ENCODE measurements at places on chromosomes 4 and X.
A peak's percentile ranks its signal among the peaks of the same experiment; 100 is the strongest.

GRCh38 chr4:153974452-153974851 is 185.6 kb upstream of the SFRP2 start:
- DNase-seq = no peak

DNA sequence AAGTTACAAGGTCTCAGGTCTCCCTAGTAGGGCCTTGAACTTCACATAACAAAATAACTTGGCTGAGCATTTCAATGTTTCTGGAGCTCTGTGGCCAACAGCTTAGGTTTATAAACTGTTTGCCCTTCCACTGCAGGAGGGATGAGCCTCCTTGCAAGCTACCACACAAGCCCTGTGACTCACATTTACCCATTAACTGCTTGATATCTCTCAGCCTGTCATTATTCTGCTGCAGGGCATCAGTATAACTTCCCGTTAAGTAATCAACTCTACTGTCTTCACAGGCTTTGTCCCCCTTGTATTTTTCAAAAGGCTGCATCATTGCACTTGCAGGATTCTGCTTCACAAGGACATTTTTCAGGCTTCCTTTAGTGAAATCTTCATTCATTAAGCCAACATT is 151.7 kb upstream of the CXCL13 start:
- no peak for DNase-seq

DNA sequence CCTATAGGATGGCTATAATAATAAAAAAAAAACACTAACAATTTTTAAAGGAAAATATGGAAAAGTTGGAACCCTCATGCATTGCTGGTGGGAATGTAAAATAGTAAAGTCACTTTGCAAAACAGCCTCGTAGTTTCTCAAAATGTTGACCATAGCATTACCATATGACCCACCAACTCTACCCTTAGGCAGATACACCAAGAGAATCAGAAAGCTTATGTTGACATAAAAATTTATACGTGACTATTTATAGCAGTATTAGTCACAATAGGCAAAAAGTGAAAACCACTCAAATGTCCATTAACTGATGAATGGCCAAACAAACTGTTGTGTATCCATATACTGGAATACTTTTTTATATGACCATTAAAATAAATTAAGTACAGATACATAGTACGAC is 19.8 kb upstream of the FAM241A start:
- DNase-seq = no peak

- no peak for DNase-seq
These were observed 62.5 kb downstream of the KIAA0232 start for GRCh38 chr4:6845027-6845426.

DNA sequence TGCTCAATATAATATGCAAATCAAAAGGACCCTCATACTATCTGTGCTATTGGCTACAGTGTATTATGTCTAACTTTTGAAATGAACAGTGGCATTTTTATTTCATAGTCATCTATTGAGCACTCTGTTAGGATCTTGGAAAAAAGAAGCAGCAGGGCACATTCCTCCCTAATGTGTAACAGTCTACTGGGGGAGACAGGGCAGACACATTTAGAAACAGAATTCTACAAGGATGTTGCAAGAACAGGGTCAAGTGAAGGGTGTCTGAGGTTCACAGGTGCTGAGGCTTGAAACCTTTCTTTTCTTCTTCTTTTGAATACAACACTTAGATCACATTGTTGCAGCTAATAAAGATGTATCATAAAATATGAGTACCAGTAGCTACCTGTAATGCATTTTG is 129.7 kb upstream of the SLC4A4 start:
- peak; percentile 52 for DNase-seq

GRCh38 chr4:18398661-18399060 is 377.1 kb upstream of the LCORL start:
- no peak for DNase-seq

GRCh38 chr4:55075823-55076716 is 49.3 kb downstream of the KDR start:
- DNase-seq = no peak

DNA sequence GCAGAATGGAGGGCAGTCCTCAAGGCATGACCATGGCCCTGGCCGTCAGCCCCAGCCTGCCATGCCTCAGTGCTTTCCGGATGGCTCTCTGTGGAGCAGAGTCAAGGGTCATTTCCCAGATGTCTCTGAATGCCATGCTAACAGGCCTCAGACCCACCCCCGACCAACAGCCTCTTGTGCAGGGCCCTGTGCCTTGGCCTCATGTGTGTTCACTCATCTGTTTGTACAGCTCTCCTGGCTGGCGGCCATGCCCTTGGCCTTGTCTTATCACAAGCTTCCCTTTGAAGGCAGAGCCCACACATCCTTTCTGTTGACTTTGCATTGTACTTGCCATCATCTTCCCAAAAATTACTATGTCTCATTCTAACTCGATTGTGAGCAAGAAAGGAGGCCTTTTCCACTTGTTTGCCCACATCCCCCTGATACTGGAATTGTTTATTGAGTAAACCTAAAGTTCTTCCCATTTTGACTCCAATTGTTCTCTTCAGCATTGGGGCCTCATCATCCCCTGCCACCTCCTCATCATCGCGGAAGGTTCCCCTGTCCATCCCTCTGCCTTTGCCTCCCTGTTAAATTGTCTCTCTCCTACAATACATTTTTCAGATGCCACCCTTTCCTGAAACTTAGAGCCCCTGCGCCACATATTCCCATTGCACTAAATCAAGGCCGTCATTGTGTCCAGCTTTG is 6.3 kb downstream of the CA5B start:
- DNase-seq = no peak

DNA sequence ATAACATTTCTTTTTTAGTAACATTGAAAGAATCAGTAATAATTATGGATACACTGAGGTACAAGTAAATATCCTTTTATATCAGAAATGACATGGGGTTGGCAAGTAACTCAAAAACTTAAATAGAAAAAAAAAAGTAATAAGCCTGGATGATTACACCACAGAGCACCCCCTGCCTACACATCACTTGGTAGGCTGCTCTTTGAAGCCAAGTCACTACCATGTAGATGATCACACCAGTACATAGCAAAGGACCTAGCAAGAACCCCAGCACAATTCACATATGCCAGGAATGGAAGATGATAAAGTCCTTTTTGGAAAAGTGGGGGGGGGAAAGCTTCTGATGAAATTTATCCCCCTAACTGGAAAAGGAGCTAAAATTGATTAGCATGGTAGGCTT is 56.9 kb downstream of the METTL14 start:
- DNase-seq = no peak

- DNase-seq = no peak
These were observed 47.3 kb downstream of the SETD7 start for GRCh38 chr4:139508581-139509237.

- no peak for DNase-seq
These were observed 444.7 kb upstream of the RPS6KA3 start for GRCh38 chrX:20711366-20711765.

DNA sequence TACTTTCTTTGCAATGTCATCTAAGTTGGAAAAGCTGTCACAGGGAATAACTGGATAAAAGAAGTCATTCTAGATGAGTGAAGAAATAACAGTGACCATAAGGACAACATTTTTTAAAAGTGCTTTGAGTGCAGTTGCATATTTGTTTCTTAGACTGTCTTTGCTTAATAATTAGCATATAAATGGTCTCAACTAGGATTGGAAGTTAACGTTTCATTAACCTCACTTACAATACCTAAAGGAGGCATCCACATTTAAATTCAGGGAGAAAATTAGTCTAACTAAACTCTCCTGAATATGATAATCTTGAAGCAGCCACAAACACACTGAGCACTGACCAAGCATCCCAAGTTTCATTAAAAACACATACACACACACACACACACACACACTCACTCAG is 780.7 kb downstream of the PCDH18 start:
- DNase-seq = no peak

DNA sequence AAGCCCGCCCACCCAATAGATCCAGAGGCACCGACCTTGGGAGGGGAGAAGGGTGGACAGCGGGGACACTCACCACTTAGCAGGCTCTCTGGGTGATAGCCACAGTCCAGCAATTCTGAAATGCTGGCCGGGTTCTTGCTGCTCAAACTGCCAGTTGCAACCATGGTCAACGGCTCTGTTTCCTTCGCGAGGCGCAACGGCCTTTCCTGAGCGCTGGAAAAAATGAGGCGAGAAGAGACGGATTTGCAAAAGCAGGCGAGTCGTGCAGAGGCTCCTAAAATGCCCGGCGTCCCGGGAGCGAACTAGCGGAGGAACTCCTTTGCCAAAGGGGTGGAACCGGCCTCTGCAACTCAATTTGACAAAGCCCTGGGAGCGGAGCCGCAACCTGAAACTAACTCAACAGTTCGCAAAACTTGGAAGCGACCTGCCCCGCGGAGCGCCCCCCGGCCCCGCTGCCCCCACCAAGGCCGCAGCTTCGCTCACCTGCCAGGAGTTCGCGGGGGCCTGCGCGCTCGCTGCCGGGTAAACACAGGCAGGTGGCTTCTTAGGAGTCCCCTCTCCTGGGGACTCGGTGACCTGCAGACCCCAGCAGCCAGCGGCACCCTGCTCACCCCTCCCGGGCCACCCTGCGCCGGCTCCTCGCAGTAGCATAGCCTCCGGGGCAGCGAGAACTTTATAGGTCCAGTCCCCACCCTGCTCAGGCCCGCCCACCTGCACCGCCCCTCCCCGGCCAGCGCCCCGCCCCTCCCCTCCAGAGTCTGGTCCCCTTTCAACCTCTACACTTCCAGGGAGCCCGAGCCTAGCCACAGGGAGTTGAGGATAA is at the start of gene DDIT4L:
TSS of gene DDIT4L (minus strand) at position 649 of the 823 bp plus-strand sequence. CDS start at position 164, 485 bp downstream.
- DNase-seq = no peak

DNA sequence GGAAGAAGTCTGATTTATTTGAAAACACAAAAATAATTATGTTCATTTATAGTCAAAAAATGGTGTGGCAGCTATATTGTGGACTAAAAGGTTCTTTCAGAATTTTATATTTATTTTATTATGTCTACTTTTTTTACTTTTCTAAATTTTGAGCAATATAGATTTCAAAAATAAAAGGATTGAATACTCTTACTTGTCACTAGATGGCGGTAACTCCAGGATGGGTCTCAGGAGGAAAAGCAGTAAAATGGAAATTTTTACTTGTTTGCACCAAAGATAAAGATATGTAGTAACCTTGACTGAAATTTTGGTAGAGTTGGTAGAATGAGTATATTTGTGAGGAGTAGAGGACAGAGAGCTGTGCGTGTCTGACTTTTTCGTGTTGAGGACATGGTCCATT is 14.5 kb upstream of the DACH2 start:
- no peak for DNase-seq

DNA sequence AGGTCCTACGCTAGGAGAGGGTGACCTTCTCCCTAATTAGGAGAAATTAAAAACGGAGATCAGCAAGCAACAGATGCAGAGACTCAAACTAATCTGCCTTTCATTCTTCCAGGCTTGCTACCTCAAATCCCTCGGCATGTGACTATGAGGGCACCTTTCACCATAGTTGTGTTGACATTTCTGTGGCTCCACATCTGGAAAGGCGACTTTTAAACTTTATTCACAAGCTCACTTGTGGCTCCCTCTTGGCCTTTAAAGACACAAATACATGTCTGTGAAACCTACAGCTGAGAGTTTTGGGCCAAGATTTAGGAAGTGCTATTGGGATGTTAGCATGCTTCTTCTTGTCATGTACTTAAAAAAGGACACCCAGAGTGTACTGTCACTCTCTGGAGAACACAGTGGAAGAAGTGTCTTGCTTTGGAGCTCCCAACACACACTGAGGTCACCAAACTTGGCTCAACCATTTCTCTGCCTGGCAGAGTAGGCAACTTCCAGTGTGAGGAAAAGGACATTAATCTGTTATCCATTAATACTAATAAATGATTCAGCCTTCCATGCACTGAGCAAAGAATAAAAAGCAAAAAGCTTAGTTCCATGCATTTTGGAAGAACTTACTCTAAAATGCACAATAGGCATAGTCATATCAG is 60.1 kb downstream of the LDB2 start:
- DNase-seq = no peak

DNA sequence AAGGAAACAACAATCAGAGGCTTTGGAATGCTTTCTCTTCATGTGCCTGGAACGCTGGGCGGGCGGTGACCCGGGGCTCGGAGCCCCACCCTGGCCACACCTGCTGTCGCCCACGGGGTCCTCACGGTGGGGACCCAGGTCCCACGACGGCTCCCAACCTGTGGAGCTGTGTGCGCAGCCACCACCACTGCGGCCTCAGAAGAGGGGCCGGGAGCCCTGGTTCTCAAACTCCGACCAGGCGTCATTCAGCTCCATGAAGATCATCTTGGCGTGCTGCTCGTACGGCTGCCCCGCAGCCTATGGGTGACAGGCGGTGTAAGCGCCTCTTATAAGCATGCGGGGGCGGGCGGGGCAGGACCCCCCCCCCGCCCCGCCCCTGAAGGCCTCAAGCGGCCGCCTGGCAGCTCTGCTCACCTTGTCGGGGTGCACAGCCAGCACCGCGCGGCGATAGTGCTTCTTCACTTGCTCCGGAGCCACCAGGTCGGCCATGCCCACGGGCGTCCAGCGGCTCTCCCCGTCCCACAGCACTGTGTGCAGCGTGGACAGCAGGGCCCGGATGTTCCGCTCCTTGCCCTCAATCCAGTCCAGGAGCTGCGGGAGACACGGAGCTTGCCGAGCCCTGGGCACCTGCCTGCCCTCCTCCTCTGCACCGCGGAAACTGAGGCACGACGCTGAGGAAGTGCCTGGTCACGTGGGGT is 23.7 kb upstream of the CPLX1 start:
- no peak for DNase-seq

GRCh38 chr4:45370408-45370807 is 644.1 kb upstream of the GNPDA2 start:
- DNase-seq = no peak

- DNase-seq = no peak
These were observed 54.0 kb downstream of the SNX25 start for GRCh38 chr4:185263419-185263818.

DNA sequence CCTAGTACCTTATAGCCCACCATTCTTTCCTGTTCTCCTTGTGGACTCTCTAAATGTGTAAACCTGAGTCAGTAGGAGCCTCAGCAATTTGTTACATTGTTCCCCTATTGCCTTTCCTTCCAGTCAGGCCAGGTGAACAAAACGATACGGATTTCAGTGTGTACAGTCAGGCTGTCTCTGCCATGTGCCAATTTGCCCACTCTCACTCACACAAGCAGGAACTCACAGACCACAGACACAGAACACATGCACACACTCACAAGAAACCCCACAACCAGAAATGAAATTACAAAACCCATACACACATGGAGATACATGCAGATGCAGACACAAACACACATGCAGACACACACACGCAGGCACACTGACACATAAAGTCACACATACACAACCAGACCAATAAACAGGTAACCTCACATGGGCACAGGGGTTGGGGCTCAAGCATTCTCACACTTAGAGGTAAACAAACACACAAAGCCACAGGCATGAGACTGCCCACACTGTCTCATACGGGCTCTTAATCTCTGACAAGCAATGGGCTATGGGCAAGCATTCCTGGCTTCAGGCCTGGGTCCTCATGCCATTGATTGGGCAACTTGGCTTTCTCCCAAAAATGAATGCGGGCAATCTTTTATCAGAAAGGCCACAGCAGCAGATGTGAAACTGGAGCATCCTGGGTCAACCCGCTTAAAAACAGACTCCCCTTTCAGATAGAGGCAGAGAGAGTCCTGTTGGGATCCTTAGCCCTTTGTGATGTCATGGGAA is 68.7 kb downstream of the NBDY start:
- no peak for DNase-seq
